Stimulated activated CD8-positive, alpha-beta memory T cell treated with anti-CD3 and anti-CD28 coated beads, Interleukin-12 subunit alpha, Interleukin-12 subunit beta, amount 100 ng/mL, for 1 hour (primary cell): ENCODE measurements at places on chromosomes 13 and 19.

DNA sequence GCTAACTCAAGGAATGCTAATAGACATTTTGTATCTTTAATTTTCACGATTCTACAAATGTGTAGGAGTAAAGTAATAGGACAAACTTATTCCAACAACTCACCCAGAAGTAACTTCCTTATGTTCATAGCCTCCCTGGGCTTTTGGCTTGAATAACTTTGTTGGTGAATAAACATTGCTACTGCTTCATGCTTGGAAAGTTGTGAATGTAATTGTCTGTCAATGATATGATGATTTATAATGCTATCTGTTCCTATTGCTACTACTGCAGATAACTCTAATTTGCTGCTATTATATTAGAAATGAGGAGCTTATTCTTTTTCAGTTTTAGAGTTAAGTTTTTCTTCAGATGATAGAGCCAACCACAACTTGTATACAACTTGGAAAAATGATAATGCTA lies 307.7 kb downstream of the PCDH9 start:
- no peak for DNase-seq

GRCh38 chr13:98761986-98762616 lies 9.6 kb upstream of the SLC15A1 start:
- DNase-seq: no peak

DNA sequence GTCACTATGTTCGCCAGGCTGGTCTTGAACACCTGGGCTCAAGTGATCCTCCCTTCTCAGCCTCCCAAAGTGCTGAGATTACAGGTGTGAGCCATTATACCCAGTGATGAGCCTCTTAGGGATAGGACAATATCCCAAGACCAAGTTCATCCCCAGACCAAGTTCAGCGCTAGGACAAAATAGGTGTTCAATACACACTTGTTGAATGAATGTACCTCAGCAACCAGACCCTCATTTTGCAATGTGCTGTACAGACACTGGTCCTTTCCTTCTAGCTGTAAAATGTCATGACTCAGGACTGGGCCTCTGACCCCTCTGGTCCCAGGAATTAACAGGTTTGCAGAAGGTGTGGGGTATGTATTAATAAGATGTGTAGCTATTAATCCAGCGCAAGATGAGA lies 246.0 kb downstream of the TSHZ3 start:
- DNase-seq: no peak

DNA sequence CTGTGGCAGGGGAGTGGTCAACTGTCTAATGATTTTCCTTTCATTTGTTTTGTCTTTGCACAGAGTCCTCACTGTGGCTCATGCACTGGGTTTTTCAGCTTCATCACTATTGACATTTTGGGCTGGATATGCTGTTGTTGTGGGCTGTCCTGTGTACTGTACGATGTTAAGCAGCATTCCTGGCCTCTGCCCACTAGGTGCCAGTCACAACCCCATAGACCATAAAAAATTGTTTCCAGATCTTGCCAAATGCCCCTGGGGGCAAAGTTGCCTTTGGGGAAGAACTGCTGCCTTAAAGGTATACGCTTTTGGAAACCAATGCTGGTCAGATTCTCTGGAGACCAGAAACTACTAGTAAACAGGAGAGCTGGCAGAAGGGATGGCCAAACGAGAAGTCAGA lies 310.4 kb downstream of the SPRY2 start:
- DNase-seq: no peak

- DNase-seq: no peak
Measured at GRCh38 chr13:76600081-76600480, 286.1 kb downstream of the KCTD12 start.

- DNase-seq: no peak
Measured at GRCh38 chr13:112980434-112980833, 11.4 kb downstream of the MCF2L start.

- DNase-seq: peak; percentile 74
Measured at GRCh38 chr19:19490214-19490968, 25.0 kb downstream of the TSSK6 start.

GRCh38 chr13:95452375-95452774 lies 100.1 kb upstream of the CLDN10 start:
- DNase-seq: no peak

- DNase-seq: no peak
Measured at GRCh38 chr19:7887408-7888144, 734 bp upstream of the LRRC8E start.

DNA sequence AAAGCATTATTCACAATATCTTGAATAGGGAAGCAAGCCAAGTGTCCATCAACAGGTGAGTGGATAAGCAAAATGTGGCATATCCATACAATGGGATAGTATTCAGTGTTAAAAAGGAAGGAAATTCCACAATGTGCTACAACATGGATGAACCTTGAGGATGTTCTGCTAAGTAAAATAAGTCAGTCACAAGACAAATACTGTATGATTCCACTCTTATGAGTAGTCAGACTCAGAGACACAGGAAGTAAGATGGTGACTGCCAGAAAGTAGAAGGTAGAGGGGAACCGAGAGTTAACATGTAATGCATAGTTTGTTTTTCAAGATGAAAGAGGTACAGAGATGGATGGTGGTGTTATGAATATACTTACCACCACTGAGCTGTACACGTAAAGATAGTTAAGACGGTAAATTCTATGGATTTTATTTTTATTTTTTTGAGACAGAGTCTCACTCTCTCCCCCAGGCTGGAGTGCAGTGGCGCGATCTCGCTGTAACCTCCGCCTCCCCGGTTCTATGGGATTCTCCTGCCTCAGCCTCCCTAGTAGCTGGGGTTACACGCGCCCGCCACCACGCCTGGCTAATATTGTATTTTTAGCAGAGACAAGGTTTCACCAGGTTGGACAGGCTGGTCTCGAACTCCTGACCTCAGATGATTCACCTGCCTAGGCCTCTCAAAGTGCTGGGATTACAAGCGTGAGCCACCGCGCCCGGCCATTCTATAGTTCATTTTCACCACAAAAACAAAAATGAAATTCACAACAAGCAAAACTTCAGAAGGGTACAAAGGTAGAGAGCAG lies 1.0 kb upstream of the CHAMP1 start:
- DNase-seq: no peak

DNA sequence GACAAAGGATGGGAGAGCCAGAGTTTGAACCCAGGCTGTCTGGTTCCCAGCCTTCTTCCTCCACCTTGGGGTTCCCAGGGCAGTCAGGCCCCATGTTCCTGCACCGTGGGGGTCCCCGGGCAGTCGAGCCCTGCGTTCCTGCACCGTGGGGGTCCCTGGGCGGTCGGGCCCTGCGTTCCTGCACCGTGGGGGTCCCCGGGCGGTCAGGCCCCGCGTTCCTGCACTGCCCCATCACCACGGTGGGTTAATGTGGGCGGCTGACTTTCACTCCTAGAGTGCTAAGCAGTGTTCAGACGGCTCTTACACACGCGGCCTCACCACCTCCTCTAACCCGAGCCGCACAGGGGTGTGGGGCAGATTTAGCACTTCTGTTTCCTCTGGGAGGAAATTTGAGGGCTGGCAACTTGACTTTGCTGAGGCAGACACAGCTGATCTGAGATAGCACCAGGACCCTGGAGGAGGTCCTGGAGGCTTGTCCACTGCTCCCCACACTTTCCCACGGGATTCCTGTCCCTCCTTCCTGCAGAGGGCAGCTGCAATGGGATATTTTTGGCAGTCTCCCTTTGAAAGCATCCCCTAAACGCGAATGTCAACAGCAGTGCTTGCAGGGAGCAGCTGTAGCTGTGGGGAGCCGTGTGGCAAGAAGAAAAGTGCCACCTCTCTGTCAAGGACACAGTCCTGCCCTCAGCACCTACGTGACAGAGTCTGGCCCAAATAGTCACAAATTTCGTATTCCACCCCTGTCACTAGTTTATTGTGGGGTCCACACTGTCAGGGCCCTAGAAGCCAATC lies 239.4 kb downstream of the TEX29 start:
- no peak for DNase-seq

DNA sequence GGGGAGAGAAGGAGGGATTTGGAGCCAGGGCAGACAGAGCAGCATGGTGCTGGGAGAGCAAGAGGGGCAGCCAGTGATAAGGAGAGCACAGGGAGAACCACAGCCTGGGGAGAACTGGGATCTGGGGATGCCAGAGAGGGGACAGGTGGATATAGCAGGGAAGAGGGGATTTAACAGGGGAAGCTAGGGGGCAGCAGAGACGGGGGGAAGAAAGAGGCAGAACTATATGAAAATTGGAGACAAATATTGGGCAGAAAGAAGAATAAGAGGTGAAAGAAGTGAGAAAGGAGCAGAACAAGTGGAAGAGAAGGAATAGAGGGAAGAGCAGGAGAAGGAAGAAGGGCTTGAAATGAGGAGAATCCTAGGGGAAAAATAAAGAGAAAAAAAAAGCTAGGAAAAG lies 6.5 kb upstream of the ZNF528 start:
- no peak for DNase-seq

GRCh38 chr13:51626749-51627148 lies 42.5 kb downstream of the WDFY2 start:
- DNase-seq: no peak

DNA sequence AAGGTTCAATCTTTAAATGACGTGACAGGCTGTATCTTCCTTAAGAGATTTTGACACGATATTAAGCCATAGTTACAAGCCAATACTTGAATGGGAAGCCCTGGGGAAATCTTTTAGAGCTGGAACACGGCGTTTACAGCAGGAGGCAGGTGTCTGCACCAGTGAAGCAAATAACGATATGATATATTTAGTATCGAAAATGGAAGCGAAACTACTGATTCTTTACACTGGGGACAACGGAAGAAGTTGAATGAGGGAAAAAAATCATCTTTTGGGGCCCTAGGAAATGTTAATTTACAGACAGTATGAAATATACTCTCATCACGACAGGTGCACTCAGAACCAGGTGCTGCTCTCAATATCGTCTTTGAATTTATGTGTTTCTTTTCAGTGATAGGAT lies 793.9 kb upstream of the PCDH20 start:
- DNase-seq: no peak

GRCh38 chr19:4350111-4350510 lies 6.7 kb downstream of the MPND start:
- no peak for DNase-seq

GRCh38 chr13:94329277-94329676 lies 150.2 kb downstream of the DCT start:
- no peak for DNase-seq

- DNase-seq: no peak
Measured at GRCh38 chr13:46885018-46885417, 11.8 kb downstream of the HTR2A start.

DNA sequence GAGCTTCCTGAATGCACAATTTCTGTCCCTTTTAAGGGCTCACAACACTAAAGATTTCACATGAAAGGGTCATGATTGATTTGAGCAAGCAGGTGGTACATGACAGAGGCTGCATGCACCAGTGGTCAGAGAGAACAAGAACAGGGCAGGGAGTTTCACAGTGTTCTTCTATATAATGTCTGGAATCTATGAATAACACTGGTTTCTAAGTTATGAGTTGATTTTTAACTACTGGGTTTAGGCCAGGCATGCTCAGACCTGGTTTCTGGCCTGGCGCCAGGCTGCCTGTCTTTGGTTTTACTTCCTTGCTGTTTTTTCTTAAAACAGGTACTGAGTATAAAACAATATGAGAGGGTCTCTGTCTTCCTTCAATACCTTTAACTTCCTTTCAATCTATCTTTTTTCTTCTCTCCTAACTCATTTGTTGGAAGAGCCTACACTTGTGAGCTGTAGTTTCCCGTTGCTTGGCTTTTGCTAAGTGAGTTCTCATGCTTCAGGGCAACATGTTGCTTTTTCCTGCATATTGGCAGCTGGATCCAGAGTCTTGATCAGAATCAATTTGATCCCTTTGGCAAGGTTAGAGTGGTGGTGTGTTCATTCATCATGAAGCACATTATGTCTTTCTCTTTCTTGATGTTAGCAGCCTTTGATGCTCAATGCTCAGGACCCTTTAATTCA lies 38.5 kb upstream of the FGF14 start:
- no peak for DNase-seq

DNA sequence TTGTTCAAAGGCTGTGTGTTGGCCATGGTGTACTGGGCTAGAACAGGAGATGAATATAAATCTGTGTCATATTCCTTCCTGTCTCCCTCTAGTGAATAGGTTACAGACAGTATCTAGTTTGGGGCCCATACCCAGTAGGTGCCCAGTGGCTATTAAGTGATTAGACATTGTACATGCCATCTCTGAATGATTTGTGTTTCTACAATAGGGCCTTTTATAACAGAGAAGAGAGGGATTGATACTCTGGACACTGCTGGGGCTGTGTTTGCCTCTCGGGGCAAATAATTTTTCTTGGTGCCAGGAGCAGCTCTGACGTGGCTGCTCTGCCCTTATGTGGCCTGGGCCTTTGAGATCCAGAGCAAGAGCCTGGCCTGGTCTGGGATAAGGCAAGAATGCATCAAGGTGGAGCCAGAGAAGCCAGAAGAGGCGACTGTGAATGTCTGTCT lies 403.1 kb downstream of the SPRY2 start:
- no peak for DNase-seq

GRCh38 chr19:19137556-19138108 lies 646 bp downstream of the TMEM161A start:
- DNase-seq: no peak

GRCh38 chr13:100090861-100091260 lies 2.0 kb downstream of the PCCA start:
- DNase-seq: no peak

DNA sequence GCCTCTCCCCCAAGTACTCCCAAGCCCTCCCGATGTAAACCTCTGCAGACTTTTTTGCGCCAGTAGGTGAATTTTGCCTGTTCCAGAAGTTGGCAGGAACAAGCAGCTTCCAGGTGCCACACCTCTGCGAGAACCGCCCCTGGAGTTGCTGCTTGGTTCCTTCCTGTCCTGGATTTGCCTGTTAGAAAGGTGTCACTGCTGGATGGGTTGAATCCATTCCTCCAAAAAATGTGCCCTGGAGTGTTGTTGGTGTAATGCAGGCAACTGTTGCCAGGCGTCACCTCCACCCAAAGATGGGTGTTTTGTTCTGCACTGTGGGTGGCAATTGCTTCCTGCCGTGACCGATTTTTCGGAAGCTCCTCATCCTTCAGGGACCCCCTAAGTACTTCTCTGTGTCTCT lies 5.7 kb downstream of the PGPEP1 start:
- no peak for DNase-seq

DNA sequence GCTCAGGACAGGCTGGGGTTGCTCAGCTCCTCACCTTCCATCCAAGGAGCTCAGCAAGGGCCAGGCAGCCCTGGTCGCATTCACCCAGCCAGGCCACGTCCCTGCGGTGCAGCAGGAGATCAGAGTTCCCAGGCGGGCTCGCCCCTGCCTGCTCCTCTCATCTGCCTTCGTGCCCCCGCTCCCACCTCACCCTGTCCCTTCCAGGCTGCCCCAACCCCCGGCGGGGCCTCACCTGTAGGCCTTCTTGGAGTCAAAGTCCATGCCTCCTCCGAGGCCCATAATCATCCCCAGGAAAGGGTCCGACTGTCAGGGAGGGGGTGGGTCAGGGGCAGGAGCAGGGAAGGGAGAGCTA lies 1.3 kb upstream of the RINL start:
- DNase-seq: no peak

GRCh38 chr13:37685206-37685605 lies 86.6 kb upstream of the POSTN start:
- no peak for DNase-seq

- no peak for DNase-seq
Measured at GRCh38 chr13:110965038-110965754, 50.3 kb upstream of the ANKRD10 start.
